Mucosa of descending colon (tissue), 3 donors: ENCODE measurements at places on chromosomes 6 and 20. TPM values are rescaled to one million over a fixed set of nuclear protein-coding genes. Genes with fewer than 3 reads are reported as not detected.

- DNase-seq: peak; percentile 62
Observed at GRCh38 chr6:62283796-62284411, 2.1 kb downstream of the KHDRBS2 start.

- no peak for DNase-seq
Observed at GRCh38 chr20:49846206-49846807, 33.7 kb downstream of the SLC9A8 start.

Gene SCGN
- total RNA-seq: 18.5 TPM

GRCh38 chr6:17886891-17887290 is 100.5 kb downstream of the KIF13A start:
- no peak for DNase-seq

Gene SPDEF
- total RNA-seq: 38.2 TPM

- no peak for DNase-seq
Observed at GRCh38 chr6:73537677-73538076, 16.8 kb upstream of the EEF1A1 start.

- no peak for DNase-seq
Observed at GRCh38 chr6:56902641-56903464, 52.1 kb upstream of the BEND6 start.

DNA sequence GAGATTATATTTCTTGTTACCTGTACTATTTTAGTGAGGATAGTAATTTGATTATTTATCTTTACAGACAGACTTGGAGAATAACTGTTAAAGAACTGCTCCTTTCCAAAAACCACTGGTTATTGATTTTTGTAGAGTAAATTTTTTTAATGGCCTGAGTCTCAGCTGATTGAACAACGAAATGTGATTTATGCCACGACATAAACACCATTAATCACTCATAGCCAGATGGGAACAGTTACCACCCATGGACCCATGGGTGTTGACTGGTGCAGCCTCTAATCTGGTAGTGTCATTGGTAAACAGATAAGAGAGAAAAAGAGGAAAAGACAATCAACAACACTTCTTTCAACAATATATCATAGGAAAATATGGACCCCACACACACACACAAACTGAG is 101.4 kb upstream of the BEND6 start:
- no peak for DNase-seq

Gene HLA-DMB
- total RNA-seq: 27.1 TPM

GRCh38 chr6:1070085-1070521 is 241.8 kb upstream of the FOXQ1 start:
- peak; percentile 19 for DNase-seq

DNA sequence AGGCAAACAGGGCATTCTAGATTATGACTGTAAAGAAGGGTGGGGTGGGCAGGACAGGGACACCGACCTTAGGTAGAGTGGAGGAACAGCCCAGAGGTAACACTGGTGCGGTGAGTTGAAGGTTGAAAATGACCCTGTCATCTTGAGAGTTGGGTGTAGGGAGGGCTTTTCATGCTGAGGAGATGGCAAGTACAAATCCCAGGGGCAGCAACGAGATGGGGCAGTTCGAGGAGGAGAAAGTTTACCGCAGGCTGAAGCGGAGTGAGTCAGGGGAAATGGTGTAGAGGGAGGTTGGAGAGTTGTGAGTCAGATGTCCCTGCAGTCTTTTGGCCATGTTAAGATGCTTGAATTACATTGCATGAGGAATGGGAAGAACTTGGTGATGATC is 101.1 kb downstream of the HIVEP1 start:
- DNase-seq: no peak

- no peak for DNase-seq
Observed at GRCh38 chr6:168303982-168304751, 15.4 kb downstream of the DACT2 start.

Gene ARMC2
- 4.8 TPM for total RNA-seq

Gene PRRT1
- 0.96 TPM for total RNA-seq

Gene ASXL1
- total RNA-seq: 78.9 TPM

- DNase-seq: no peak
Observed at GRCh38 chr20:35206802-35207201, 19.7 kb upstream of the MMP24 start.
